ENCODE measurements at places on chromosomes 4 and X.
A peak's percentile ranks its signal among the peaks of the same experiment; 100 is the strongest.

DNA sequence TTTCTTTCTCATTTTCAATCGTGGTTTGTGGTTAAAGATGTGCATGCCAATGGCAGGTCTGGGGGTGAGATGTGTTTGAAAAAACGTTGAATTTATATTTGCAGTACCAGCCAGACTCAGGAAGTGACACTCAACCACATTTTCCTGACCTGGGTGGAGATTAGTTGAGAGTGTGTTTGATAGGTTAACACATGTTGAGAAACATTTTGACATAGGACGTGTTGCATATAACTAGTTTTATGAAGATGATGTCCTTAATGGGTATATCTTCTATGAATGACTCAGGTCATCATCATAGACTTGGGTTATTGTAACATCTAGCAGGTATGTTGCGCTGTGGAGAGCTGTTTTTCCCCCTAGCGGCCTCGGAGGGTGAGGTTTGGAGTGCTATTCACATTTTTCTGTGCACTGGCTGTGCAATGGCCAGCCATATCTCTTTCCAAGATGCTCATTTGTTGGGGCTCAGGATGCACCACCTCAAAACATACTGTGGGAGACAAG is 21.7 kb upstream of the CD38 start:
- peak; percentile 87 for ATAC-seq

- no peak for ATAC-seq
Measured at GRCh38 chr4:140111256-140111655, 42.7 kb downstream of the MAML3 start.

DNA sequence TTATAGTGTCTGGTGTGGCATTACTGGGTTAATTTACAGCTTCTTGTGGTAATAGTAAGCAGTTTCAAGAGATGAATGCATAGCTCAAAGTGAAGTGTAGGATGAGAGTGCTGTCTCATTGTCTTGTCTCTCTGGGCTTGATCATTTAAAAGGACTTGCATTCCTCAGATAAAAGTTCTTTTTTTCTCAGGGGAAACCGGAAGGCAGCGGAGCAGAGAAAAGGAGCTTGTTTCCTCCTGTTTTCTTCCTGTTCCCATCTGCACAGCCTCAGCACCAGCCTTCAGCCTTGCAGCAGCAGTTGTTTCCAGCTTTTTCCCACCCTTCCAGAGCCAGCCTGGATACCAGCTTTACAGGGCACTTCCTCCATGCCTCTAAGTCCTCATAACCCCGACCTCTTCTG is 61.4 kb upstream of the LGI2 start:
- ATAC-seq, result no peak

DNA sequence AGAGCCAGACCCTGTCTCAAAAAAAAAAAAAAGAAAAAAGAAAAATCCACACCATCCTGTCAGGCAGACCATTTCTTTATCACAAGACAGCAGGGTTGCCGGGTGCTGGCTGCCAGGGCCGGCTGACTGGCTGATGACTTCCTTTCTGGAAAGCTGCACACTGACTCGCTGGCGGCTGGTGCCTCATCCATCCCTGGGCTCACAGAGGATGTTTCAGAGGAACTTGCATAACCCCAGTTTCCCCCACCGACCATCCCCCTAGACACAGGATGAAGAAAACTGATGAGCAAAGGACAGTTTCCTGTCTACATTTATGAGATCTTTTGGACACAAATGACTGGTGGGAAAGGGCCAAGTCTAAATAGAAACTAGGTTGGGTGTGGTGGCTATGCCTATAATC is 14.1 kb downstream of the HPSE start:
- no peak for ATAC-seq

GRCh38 chr4:6364146-6364545 is 94.5 kb downstream of the WFS1 start:
- ATAC-seq, result no peak

GRCh38 chrX:131837325-131837724 is 185.8 kb upstream of the STK26 start:
- no peak for ATAC-seq

GRCh38 chr4:183388777-183389176 is 55.7 kb upstream of the CDKN2AIP start:
- ATAC-seq, result no peak

DNA sequence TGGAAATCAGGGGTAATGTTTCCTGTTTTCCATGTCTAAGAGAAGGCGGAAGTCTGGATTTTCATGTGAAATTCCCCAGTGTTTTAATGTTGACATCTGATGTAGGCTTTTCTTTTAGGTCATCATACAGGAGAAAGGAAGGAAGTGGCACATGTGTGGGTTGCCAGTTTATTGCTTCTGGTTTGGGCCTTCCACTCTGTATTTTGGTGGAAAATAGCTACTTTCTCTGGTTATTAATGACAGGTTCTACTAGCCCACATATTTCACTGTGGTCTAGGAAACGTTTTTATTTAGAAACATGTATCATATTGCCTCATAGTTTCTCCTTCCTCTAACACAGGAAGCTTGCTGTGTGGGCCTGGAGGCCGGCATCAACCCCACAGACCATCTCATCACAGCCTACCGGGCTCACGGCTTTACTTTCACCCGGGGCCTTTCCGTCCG is 7.2 kb downstream of the PDHA1 start:
- peak; percentile 78 for ATAC-seq

GRCh38 chrX:42975906-42976305 is 197.9 kb upstream of the PPP1R2C start:
- no peak for ATAC-seq

DNA sequence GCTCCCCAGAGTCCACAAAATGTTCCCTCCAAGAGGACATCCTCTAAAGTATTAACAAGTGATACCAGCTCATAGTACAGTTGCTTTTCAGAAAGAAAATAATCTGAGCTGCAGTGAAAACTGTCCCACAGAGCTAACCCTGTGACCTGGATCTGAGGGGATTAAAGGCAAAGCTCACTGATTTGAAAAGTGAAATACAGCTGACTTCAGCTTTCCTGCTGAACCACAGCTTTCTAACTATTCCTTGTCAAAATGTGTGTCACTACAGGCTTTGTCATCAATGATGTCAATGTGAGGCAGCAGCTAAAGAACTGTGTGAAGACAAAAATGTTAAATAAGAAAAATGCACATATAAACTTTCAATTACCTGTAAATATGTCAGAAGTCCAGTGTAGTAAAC is 36.9 kb downstream of the DCHS2 start:
- ATAC-seq, result no peak

- ATAC-seq, result no peak
Measured at GRCh38 chr4:189202182-189202868, 738.3 kb upstream of the FRG1 start.

DNA sequence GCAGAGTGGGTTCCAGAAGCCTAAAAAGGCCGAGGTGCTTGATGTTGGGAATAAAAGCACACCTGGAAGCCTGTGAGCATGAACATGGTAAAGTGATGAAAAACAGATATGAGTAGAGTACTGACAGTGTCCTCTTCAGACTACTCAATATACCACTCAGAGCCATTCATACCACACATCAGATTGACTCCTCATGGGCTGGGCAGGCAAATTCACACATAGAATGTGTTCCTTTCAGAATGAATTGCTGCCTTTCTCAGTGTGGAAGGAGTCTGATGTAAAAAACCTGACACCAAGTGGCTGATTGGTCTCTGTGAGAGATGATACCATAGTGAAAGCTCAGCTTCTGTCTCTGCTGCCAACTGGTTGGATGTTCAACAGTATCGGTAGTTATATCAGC is 442.7 kb downstream of the RAPGEF2 start:
- ATAC-seq, result no peak

DNA sequence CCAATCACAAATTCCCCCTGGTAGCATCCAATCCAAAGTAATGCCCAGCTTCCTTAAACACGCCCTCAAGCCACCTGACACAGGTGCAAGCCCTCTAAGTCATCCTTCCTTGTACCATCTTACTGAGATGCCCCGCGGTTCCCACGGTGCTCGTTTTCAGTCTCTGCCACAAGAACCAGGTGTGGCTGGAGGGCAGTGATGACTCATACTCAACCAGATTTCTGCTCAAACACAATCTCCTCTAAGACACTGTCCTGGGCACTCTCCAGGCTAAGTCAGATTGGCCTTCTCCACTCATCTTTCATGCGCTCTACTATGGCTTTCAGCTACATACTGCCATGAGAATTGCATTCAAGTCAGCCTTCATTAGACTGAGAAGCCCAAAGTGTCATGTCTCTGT is 3.5 kb downstream of the SH3KBP1 start:
- ATAC-seq, result peak; percentile 24

- no peak for ATAC-seq
Measured at GRCh38 chr4:76535603-76536372, 100.8 kb downstream of the SHROOM3 start.

GRCh38 chrX:118250445-118250844 is 95.5 kb upstream of the WDR44 start:
- ATAC-seq, result no peak

- ATAC-seq, result no peak
Measured at GRCh38 chrX:108156934-108157466, 65.4 kb downstream of the ATG4A start.

DNA sequence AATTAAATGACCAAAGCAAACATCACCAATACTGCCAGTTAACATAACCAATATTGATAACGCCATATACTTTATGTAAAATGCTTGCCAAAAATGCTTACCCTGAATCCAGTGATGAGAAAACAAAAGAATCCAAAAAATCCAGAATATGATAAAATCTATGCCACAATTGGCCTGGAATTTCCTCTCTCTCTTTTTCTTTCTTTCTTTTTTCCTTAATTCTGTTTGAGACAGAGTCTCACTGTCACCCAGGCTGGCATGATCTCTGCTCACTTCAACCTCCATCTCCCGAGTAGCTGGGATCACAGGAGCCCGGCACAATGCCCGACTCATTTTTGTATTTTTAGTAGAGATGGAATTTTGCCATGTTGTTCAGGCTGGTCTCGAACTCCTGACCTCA is 9.8 kb upstream of the SLC7A11 start:
- ATAC-seq, result no peak

DNA sequence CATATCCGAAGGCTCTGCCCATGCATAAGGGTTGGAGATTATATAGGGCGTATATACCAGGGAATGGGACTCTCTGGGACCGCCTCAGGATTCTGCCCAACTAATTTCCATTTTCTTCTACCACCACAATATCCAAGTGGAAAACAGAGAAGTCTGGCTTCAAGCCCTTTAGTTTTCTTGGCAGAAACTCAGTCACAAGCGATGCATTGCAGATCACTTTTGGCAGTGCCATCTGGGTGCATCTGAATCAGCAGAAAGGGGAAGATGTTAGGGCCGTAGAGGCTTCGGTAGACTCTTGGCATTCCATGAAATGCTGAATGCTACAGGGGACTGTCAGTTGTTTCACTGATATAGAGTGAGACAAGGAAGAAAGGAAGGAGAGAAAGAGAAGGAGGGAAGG is 94.1 kb upstream of the FAM9B start:
- no peak for ATAC-seq

- ATAC-seq, result no peak
Measured at GRCh38 chr4:740656-741282, 35.1 kb downstream of the PCGF3 start.

DNA sequence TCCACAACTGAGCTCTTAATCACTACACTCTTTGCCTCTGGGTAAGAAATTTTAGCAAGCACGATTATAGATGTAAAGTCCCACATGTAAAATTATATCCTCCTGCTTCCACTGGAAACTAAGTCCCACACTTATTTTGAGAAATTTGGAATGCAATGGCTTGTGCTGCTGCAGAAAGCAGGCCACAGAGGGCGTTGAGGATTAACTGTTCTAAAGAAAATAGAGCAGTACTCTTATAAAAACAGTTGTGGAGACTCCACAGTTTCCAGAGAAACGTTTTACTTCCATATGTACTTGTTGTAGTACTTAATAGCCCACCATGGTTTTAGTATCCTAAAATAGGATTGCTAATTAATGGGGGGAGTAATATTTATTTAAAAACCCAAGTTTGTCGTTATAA is 1.7 kb upstream of the CENPC start:
- no peak for ATAC-seq

DNA sequence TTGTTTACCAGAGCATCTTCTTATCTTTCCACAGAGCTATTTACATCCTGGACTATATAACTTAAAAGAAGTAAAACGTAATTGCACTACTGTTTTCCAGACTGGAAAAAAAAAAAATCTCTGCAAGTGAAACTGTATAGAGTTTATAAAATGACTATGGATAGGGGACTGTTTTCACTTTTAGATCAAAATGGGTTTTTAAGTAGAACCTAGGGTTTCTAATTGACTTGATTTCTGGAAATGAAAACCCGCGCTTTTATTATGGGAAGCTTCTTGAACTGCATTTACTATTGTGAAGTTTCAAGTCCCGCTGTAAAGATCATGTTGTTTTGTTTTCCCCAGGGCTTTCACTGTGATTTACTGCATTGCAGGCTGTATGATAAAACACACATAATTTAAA is 162.7 kb downstream of the STIM2 start:
- no peak for ATAC-seq

DNA sequence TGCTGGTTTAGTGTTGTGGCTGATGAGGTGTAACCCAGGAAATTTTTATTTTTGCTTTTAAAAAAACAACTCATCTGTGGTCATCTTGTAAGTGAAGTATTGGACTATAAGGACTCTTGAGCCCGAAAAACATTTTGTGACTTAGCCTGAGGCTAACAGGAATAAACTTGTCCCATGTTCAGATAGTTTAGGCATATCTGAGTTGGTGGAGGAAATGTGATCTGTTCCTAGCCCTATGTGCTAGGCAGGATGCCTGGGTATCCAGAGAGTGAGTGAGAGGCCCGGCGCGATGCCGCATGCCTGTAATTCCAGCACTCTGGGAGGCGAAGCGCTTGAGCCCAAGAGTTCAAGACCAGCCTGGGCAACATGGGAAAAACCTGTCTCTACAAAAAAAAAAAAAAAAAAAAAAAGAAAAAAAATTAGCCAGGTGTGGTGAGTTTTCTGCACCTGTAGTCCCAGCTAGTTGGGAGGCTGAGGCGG is 3.7 kb downstream of the SMS start:
- no peak for ATAC-seq

GRCh38 chr4:31068257-31069075 is 348.3 kb downstream of the PCDH7 start:
- no peak for ATAC-seq

DNA sequence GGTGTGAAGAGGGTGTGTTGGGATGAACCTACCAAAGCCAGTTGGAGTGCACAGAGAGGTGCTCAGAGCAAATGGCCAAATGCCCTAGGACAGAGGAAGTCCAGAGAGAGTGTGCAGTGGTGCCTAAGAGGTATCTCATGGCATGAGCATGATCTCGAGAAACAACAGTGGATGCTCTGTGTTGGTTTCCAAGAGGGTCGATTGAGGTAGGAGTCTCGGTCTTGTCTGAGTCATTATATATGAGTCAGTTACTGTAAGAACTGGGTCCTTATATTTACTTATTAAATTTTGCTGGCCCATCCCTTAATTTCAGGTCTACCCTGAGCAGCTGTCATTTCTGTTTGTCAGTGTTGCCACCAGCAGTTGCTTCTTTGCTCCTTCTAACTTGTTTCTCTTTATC is 86.6 kb upstream of the TMEM150C start:
- ATAC-seq, result peak; percentile 35

GRCh38 chrX:44012484-44013096 is 39.4 kb upstream of the NDP start:
- peak; percentile 59 for ATAC-seq

- ATAC-seq, result no peak
Measured at GRCh38 chr4:80008351-80008750, 64.7 kb downstream of the ANTXR2 start.

GRCh38 chrX:9132036-9132638 is 98.2 kb upstream of the FAM9B start:
- no peak for ATAC-seq
